ENCODE measurements at places on chromosomes 7 and 10.

GRCh38 chr7:136143271-136143670 is 166.1 kb upstream of the MTPN start:
- no peak for DNase-seq

GRCh38 chr10:93745408-93746065 is 12.2 kb upstream of the LGI1 start:
- DNase-seq: no peak

- DNase-seq: no peak
Observed at GRCh38 chr7:129013048-129013724, 41.7 kb downstream of the TNPO3 start.

DNA sequence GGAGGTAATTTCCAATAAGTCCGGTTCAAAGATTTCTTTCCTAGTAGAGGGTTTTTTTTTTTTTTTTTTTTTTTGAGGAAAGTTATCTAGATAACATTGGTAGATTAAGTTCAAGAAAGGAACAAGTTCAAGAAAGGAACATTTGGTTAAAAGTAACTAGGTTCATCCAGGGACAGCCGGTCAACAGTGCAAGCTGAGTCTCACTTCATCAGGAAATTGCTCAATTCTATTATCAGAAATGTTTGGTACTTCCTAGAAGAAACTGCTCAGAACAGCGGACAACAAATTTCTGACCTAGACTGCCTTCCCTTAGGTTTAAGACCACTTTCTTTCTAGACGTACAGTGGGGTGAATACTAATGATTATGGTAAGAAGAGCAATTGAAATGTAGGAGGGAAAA is 3.7 kb upstream of the IL2RA start:
- no peak for DNase-seq

- DNase-seq: no peak
Observed at GRCh38 chr7:69903410-69903809, 305.1 kb downstream of the AUTS2 start.

DNA sequence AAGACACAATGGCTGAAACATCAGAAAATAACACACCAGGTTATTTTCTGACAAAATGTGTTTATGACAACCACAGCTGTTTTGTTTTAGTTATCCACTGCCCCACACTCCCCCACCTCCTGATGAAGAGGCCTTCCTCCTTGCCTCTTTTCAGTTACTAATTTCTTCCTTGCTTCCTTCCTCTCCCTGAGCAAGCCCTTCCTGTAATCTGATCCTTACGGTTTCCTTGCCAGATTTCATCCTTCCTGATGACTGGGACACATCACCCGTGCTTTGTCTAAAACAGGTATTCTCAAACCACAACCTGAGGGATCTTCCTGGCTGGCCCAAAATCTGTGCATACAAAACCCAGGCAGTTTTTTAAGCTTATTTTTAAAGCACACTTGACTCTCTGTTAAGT is 39.4 kb downstream of the CHST15 start:
- DNase-seq: no peak

GRCh38 chr10:69071610-69072009 is 16.3 kb upstream of the SRGN start:
- DNase-seq: no peak

DNA sequence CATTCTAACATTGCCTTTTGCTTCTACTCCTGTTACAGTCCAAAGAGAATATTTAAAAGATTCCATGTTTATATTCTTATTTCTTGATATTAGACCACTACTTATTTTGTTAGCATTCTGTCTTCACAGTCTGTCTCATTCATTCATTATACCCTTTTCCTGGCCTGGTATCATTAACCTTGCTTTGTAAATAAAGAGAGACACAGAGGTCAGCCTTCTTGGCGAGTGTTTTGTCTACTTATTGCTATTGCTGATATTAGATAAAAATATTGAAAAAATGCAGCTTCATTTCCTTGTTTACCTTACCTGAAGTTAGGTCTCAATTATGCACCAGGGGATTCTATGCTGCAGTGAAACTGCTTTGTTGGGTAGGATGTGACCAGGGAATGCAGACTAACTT is 179.2 kb downstream of the NXPH1 start:
- DNase-seq: no peak

GRCh38 chr7:370775-371118 is 80.8 kb downstream of the FOXL3 start:
- no peak for DNase-seq

- DNase-seq: no peak
Observed at GRCh38 chr10:72906446-72906845, 12.9 kb downstream of the OIT3 start.

- no peak for DNase-seq
Observed at GRCh38 chr7:1768832-1769231, 98.8 kb downstream of the ELFN1 start.

GRCh38 chr7:153320005-153320404 is 560.5 kb downstream of the ACTR3B start:
- DNase-seq: no peak

- DNase-seq: no peak
Observed at GRCh38 chr10:94123258-94123995, 129.7 kb downstream of the PLCE1 start.

- no peak for DNase-seq
Observed at GRCh38 chr7:29884399-29885272, 78.3 kb downstream of the WIPF3 start.

DNA sequence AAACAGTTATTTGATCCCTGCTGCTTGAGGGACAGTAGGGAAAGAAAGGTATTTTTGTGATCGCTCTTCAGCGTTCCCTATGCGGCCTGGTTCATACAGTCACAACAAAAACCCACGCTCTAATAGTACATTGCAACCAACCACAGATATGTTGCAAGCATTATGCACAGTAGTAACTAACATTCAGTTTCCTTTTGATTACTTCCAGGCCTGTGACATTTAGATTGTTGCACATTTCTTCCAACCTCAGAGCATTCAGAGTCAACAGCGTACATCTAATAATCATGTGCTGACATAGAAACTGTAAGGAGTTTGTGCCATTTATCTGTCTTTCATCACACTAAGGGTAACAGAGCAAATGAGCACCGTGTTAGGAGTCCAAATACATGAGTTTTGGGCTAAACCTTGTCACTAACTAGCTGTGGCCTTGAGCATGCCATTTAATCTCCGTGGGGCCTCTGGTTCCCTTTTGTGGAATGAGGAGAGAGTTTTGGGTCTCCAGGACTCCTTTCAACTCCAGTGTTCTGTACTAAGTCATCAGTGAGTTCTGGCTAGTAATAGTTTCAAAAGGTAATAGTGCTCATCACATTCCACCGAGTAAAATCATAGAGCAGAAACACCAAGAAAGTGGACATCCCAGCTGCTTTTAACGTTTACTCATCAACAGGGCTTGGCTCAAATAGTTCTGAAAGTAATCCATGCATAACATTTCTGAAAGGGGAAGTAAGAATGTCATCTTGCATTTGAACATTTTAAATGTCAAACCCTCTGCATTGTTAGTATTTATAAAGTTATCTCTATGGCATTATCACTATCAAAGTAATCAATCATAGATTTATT is 99.0 kb upstream of the FZD1 start:
- DNase-seq: no peak

- DNase-seq: no peak
Observed at GRCh38 chr7:82209179-82209747, 234.3 kb downstream of the CACNA2D1 start.

GRCh38 chr7:27697861-27698430 is 35.3 kb upstream of the HIBADH start:
- no peak for DNase-seq

DNA sequence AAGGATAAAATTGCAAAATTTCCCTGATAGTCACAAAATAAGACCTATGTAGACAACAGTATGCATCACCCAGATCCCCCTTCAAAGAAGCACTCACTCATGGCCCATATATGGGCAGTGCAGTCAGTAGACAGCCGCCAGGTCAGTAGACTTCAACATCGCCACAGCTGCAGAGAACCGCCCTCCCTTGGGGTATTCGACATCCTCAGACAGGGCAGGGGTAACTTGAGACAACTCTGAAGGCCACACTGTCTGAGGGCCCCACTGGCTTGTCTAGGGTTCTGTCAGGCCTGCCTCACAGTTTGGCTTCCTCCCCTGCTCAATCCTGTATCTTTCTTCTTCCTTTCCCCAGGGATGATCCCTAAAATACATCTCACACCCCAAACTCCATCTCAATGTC is 172.3 kb downstream of the IMMP2L start:
- no peak for DNase-seq

DNA sequence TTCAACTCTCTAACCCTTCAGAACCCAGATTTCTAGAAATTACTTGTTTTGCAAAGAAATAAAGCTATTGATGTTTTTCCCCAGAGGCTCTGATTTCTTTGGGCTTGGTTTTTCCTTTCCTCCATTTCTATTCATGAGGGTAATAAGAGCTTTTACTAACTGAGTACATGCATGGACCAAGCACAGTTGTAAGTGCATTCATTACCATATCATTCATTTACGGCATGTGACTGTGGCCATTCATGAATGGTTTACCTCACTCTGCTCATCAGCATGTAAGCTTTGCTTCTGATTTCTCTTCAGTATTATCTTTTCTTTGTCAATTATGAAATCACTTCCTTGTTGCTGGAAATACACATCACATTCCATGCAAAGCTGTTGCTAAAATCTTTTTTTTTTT is 42.4 kb downstream of the LAMB4 start:
- DNase-seq: no peak

GRCh38 chr7:155073922-155074321 is 3.8 kb downstream of the HTR5A start:
- DNase-seq: no peak

DNA sequence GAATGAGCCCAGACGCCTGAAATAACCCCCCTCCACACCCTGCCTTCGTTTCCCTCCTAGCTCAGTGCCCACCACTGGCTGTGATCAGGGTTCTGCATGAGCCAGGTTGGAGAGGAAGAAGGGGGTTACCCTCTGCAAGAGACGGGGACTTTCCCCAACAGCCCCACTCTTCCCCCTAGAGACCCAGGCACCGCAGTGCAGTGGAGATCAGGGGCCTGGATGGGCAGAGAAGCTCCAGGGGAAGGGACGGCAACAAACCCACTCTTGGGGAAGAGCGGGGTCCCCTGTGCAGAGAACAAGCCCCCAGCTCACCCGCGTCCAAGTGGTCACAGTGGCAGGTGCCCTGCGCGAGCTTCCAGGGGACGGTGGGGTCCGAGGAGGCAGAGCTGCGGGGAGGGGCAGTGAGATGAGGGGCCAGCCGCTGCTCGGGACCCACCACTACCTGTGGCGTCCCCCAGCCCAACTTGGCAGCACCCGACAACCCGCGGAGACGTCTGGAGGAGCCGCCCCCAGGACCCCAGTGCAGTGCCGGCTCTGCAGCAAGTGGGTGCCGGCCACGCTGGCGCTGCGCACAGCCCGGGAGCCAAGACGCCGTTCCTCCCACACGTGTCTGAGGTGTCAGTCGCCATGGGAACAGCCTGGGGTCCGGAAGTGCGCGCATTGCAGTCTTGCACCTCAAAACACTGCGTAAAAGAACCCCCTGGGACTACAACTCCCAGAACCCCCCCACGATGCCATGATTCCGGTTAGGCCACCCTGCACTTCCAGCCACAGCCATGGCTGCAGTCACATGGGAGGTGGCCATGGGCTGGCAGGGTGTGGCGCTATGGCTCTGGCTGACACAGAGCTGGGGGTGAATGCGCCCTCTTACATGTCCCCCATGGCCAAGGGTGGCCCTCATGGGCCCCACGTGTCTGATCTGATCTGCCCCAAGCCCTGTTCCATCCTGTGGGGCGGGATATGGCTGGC is 45.8 kb upstream of the WIPI2 start:
- DNase-seq: peak; percentile 75

DNA sequence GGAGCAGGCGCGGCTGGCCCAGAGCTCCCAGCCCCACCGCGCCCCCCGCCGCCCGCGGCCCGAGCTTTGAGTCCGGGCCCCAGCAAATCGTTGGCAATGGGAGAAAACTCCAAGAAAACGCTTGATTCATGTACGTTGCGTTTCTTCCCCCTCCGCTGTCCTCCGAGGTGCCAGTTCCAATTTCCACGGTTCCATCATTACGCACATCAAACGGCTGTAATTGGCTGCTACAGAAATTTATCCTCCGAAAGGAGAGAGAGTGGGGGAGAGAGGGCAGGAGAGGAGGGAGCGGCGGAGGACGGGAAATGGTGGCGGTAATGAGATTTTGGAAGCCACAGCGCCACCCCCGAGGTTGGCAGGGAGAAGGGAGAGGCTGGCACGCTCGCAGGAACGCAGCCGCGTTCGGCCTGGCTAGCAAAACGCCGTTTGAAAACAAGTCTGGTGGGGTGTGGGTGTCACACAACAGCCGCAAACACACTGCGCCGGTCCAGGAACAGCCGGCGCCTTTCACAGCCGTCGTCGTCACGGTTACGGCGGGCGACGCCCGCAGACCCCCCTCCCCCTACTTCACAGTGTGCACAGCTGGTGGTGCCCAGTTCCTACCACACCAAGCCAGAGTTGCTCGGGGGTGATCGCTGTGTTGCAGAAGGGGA is 57.5 kb downstream of the UNCX start:
- peak; percentile 25 for DNase-seq

DNA sequence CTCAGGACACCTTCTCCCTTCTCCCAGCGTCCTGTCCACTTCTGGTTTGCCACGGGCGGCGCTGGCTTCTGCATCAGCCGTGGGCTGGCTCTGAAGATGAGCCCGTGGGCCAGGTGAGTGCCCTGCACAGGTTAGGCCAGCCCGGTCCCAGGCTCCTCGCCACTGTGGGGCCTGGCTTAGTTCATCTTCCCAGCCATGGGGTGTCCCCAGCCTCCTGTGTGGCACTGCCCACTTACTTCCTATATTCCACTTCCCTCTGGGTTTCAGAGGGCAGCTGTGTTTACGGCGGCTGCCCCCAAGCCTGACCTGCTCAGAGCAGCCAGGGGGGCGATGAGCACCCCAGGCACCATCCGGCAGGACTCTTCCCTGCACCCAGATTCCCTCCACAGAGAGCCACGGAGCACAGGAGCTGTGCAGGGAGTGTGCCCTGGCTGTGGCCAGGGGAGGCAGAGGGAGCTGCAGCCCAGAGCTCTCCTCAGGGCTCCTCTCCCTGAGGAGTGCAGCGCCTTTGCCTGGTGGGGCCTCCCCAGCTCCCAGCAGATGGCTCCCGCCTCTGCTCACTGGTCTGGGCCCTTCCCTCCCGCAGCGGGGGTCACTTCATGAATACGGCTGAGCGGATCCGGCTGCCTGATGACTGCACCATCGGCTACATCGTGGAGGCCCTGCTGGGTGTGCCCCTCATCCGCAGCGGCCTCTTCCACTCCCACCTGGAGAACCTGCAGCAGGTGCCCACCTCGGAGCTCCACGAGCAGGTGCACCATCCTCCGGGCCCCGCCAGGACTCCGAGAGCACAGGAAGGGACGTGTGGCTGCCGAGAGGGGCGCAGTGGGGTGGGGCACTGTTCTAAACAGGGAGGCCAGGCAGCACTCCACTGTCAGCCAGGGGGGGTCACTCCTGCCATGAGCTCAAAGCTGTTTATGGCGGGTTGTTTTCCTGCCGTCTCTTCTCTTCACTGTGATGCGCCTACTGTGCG is 6.4 kb downstream of the LFNG start:
- DNase-seq: no peak

- DNase-seq: no peak
Observed at GRCh38 chr7:88243345-88243909, 23.6 kb upstream of the SRI start.
